ENCODE measurements at places on chromosomes 3 and 15.

- DNase-seq: no peak
These were observed 2.3 kb downstream of the SERF2 start for GRCh38 chr15:43794269-43795037.

- DNase-seq: peak; percentile 26
These were observed 34.9 kb downstream of the DCLK3 start for GRCh38 chr3:36729204-36730056.

- DNase-seq: no peak
These were observed 353.5 kb downstream of the CADM2 start for GRCh38 chr3:85312331-85312730.

GRCh38 chr3:143187111-143187510, 67.5 kb downstream of the CHST2 start:
- no peak for DNase-seq

DNA sequence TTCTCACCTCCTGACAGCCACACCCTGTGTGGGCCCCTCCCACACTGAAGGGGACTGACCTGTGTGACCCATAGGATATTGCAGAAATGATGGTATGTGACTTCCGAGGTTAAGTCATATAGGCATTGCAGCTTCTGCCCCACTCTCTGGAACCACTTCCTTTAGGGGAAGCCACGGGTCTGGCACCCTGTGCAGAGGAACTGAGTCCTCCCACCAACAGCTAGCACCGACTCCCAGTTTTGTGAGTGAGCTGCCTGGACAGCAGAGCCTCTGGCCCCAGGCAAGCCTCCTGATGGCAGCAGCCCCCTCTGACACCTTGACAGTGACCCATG, 24.6 kb upstream of the SLC6A6 start:
- DNase-seq: no peak

- no peak for DNase-seq
These were observed 864 bp upstream of the NEO1 start for GRCh38 chr15:73051391-73051806.

Measured in renal cortex interstitium (tissue), 15 donors.